T-helper 22 cell (primary cell): ENCODE measurements at places on chromosomes 4 and X.

- DNase-seq, result no peak
Observed at GRCh38 chr4:20421603-20421985, 169.9 kb downstream of the SLIT2 start.

GRCh38 chr4:156437666-156438065 is 484.0 kb upstream of the CTSO start:
- DNase-seq, result no peak

- no peak for DNase-seq
Observed at GRCh38 chr4:89486042-89486441, 178.4 kb upstream of the GPRIN3 start.

- no peak for DNase-seq
Observed at GRCh38 chr4:78692822-78693170, 83.4 kb upstream of the BMP2K start.

DNA sequence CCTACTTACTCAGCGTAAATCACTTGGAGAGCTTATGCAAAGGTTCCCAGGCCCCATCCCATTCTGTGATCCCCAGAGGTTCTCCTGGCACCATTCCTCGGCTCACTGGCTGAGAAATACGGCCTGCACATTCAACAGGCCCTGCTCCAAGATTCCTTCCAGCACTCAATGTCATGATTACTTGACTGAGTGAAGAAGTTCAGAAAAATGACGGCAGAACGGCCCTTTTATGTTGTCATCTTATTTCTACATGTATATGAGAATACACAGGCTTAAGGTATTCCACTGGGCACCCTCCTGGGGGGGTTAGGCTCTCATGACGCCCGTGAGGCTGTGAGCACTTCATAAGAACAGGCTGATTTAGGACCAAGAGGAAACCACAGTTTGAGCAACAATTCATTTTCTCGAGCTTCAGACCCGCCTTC is 190.6 kb downstream of the NSUN7 start:
- no peak for DNase-seq

GRCh38 chr4:62627671-62628070 is 1427.5 kb downstream of the ADGRL3 start:
- DNase-seq, result no peak
